Stimulated activated CD4-positive, alpha-beta T cell treated with anti-CD3 and anti-CD28 coated beads, Interleukin-4, amount 100 ng/mL, for 24 hours (primary cell): ENCODE measurements at places on chromosomes 7 and 10.

DNA sequence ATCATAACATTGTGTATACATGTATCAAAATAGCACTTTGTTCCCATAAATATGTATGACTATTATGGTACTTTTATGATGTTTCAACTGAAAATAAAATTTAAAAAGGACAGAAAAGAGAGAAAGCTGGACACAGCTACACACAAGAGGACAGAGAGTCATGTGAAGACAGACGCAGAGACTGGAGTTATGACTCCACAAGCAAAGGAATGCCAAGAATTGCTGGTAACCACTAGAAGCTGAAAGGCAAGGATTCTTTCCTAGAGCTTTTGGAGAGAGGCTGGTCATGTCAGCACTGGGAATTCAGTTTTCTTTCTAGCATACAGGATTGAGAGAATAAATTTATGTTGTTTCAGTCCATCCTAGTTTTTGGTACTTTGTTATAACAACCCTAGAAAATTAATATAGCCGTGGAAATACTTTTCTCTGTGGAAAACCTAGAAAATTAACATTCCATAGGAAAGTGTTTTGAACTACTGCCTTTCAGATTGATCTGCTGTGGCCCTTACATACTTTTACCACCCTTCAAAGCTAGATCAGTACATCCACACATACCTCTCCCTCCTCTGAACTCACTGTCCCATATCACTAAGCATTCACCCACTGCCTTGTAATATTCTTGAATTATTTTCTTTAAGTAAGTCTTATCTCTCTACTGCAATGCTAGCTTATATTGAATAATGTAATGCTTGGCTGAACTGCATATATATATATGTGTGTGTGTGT, 575.3 kb downstream of the IPMK start:
- DNase-seq = no peak

DNA sequence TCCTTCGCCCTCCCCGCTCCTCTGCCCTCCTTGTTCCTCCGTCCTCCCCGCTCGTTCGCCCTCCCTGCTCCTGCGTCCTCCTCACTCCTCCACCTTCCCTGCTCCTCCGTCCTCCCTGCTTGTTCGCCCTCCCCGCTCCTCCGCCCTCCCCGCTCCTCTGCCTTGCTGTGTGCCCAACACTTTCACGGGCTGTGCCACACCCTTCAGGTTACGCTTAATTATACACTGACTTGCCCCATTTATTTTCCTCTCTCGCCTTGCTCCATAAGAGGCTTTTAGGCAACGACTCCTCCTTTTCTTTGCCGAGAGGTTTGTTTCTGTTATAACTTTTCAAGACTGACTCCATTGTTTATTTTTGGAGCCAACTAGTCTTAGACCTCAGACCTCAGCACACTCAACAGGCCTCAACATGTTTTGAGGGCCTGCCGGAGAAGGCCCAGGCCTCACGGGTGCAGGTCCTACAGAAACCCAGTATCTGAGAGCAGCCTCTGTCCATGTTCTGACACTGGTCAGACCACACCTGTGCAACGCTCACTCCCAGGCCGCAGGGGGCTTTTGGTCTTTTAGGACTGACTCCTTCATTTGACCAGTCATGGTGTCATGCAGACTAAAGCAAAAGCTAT, 18.2 kb upstream of the PRKAG2 start:
- DNase-seq = no peak

- no peak for DNase-seq
Observed at GRCh38 chr10:76085002-76085816, 653.8 kb downstream of the LRMDA start.

- DNase-seq = no peak
Observed at GRCh38 chr7:130254555-130254954, 12.1 kb upstream of the CPA2 start.

- no peak for DNase-seq
Observed at GRCh38 chr7:66283003-66283920, 78.1 kb downstream of the TPST1 start.

DNA sequence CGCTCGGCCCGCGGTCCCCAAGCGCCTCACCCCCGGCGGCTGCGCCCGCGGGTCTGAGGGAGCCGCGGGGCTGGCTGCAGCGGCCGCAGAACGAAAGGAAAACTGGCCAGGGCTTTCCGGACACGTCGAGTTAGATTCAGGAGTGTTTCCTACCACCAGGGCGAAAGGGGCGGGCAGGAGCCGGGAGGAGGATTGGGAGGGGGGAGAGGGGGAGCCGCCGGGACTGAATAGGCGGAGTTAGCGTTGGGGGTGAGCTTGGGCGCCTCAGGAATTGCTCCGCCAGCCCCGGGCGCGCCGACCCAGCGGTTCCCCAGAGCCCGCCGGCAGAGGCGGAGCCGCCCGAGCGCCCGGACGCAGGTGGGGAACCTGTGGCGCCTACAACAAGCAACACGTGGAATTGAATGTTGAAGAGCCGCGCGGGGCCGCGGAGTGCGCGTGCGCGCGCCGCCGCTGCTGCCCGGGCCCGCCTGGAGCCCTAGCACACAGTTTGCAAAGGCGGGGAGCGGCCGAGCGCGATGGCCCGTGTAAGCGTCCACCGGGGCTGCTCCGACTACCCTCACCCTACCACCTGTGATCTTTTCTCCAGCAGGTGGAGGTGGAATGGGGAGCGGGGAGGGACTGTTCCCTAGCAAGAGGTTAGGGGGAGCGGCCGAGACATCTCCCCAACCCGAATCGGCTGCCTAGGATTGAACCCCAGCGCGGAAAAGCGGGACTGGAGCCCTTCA, at the start of gene CADPS2:
Gene CADPS2, minus strand, starts transcription at position 104 of the 725 bp plus-strand sequence. CDS start 123 bp downstream, outside the sequence.
- DNase-seq = no peak

- DNase-seq = no peak
Observed at GRCh38 chr7:102981451-102981850, 68.7 kb downstream of the LRRC17 start.

GRCh38 chr7:1457949-1458682, 1.2 kb downstream of the MICALL2 start:
- no peak for DNase-seq

- no peak for DNase-seq
Observed at GRCh38 chr10:73872190-73872710, 2.1 kb downstream of the CAMK2G start.

- no peak for DNase-seq
Observed at GRCh38 chr7:52747817-52748216, 287.6 kb upstream of the POM121L12 start.

DNA sequence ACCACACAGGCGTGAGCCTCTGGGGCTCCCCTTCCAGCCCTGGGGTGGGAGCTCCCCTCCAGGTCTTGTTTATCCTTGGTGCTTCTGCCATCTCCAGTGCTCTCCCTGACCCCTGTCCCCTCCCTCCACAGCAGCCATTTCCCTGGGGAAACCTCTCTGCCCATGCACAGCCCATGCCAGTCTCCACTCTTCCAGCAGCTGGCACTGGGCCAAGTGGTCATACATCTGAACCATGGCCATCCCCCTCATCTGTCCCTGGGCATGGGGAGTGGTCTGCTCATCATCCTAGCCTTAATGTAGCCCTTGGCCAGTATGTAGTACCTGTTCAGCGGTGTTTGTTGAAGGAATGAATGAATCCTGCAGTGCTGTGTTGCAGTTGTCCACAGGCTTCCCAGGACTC, 172.4 kb upstream of the ZNF32 start:
- no peak for DNase-seq

DNA sequence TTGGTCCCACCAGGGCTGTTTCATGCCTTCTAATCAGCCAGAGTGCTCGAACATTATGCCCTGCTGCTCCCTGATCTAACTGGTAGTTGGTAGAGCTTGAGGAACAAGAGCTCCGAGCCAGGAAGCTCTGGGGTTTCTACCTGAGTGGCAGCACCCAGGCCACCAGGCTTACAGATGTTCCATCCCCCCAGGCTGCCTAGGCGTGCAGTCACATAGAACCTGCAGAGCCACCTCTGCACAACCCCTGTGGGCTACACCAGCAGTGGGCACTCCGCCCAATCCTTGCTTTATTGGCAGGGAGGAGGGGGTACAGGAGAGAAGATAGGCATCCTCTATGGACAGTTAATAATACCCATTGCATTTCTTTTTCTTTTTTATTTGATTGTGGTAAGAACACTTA, 21.8 kb downstream of the MAP3K8 start:
- DNase-seq = no peak
